Dorsolateral prefrontal cortex (tissue), 122 donors: ENCODE measurements at places on chromosomes 7 and 10.
A peak's percentile ranks its signal among the peaks of the same experiment; 100 is the strongest.

- DNase-seq = peak; percentile 15
These were observed 94.6 kb upstream of the RNF32 start for GRCh38 chr7:156545979-156546378.

- no peak for DNase-seq
These were observed 168.7 kb downstream of the CUX1 start for GRCh38 chr7:101985903-101986734.

DNA sequence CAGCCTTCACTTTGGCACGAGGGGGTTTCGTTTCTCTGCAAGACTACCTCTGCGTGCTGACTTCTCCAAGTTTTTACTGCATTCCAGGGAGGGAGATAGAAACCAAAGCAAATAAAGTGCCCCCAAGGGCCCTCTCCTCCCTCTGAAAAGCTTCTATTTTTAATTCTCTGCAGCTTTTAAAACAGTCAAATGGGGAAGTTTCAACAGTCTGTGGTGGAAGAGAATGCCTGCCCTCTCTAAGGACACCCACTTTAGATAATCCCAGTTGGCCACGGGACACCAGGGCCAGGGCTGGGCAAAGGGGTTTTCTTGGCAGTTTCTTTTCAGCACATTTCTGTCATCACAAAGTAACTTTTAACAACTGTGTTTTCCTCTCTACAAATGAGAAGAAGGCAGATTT, 386.7 kb upstream of the NPVF start:
- no peak for DNase-seq

- DNase-seq = no peak
These were observed 1.8 kb downstream of the CHRM2 start for GRCh38 chr7:136869991-136870865.

- no peak for DNase-seq
These were observed 42.9 kb downstream of the CCDC186 start for GRCh38 chr10:114131094-114131493.

DNA sequence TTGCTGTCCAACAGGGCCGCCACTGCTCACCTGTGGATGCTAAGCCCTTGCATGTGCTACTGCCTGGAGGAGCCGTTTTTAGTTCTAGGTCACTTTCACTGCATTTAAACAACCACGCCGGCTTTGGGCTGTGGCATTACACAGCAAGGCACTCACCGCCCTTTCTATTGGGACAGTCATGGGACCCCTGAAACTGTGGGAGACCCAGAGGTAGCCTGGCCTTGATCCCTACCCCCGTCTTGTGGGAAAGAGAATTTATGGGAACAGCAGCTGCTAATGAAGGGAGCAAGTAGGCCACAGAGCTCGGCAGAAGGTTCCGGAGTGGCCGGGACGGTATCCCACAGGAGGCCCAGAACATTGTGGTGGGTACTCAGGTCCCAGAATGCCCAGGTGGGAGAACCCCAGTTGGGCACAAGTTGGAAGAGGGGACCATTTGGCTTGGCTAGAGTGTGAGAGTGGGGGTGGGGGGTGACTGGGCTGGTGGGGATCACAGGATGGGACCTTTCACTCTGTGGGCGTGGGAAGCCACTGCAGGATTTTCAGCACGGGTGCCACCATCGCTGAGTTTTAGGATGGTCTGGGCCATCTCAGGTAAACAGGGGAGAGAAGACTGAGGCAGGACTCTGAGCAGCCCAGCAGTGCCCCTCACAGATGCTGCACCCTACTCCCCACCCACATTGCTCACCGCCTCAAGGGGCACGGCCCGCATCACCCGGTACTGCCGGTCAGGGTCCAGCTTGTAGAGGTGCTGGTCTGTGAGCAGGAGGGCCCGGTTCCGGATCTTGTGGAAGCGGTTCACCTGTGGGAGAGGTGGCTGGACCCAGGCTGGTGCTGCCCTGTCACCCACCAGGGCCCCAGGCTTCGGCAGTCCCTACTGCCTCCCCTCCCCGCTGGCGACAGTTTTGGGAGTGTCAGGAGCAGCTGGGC, 15.2 kb downstream of the MYO1G start:
- peak; percentile 20 for DNase-seq

GRCh38 chr7:45048748-45049147, 40.0 kb downstream of the NACAD start:
- DNase-seq = no peak

- no peak for DNase-seq
These were observed 21.8 kb downstream of the UNCX start for GRCh38 chr7:1254281-1255079.

GRCh38 chr10:48684792-48685623, at the start of gene WDFY4:
WDFY4 (plus strand) TSS chr10:48684873; CDS start chr10:48709733, 24,860 bp downstream.
- DNase-seq = no peak

- DNase-seq = no peak
These were observed 5.6 kb downstream of the OGA start for GRCh38 chr10:101812606-101813005.
